ENCODE measurements at places on chromosomes 7 and 10. TPM values are rescaled to one million over a fixed set of nuclear protein-coding genes. Genes with fewer than 3 reads are reported as not detected.

AS3MT gene
- total RNA-seq: 1.3 TPM

NPC1L1 gene
- 0.18 TPM for total RNA-seq

AGK gene
- 20.6 TPM for total RNA-seq

LRIT1 gene
- total RNA-seq: not detected

OPALIN gene
- not detected for total RNA-seq

CYP3A7 gene
- not detected for total RNA-seq

XRCC2 gene
- total RNA-seq: 0.81 TPM

ZNF804B gene
- total RNA-seq: not detected

FGFBP3 gene
- total RNA-seq: not detected

CPXM2 gene
- 2.1 TPM for total RNA-seq

CTAGE4 gene
- total RNA-seq: under 0.01 TPM

TLX1 gene
- total RNA-seq: not detected

ACHE gene
- 0.16 TPM for total RNA-seq

TRIM50 gene
- total RNA-seq: not detected

CCZ1B gene
- total RNA-seq: 7.6 TPM

AKR1C2 gene
- 32.3 TPM for total RNA-seq

SAP25 gene
- not detected for total RNA-seq

AKR1D1 gene
- total RNA-seq: not detected

NUP42 gene
- 12.5 TPM for total RNA-seq

SCART1 gene
- 0.54 TPM for total RNA-seq

TRIM24 gene
- 10.0 TPM for total RNA-seq

AMZ1 gene
- total RNA-seq: not detected

FAM237B gene
- total RNA-seq: not detected

HMX2 gene
- not detected for total RNA-seq
